Stimulated activated CD8-positive, alpha-beta memory T cell treated with anti-CD3 and anti-CD28 coated beads, Interleukin-4, amount 100 ng/mL, for 48 hours (primary cell): ENCODE measurements at places on chromosomes 4 and X.

- DNase-seq: no peak
Observed at GRCh38 chrX:123846577-123847038, 13.2 kb upstream of the XIAP start.

DNA sequence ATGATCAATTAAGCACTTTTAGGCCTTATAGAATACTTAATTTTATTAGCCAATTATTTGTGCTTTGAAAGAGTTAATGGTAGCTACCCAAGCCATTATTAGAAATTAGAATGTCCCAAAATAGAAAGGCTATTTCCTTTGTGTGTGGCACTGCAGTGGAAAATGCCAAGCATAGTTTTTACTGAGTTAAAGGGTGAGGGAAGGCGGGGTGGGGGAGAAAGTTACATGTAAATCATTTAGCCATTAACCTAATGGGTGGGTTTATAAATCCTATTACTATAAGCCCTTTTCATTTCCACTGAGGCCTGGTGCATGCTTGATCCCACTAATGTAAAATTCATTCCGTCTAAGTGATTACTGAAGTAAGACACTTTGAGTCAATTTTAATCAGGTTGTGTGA lies 105.8 kb downstream of the POLA1 start:
- no peak for DNase-seq

DNA sequence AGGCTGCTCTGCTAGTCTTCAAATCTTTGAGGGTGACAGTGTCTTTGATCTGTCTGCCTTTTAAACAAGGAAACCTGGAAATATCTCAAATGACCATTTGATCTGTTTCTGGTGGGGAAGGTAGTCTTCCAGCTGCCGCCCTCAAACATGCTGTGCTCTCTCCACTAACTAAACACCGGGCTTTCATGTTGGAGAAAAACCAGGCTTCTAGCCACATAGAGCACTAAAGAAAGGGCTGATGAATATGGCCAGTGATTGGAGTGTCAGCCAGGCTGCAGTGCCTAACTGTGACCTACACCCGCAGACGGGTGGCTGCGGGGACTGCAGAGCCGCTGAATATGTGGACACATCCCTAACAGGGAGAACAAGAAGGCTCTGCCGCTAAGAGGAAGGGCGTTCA lies 85.9 kb downstream of the UNC5C start:
- no peak for DNase-seq

DNA sequence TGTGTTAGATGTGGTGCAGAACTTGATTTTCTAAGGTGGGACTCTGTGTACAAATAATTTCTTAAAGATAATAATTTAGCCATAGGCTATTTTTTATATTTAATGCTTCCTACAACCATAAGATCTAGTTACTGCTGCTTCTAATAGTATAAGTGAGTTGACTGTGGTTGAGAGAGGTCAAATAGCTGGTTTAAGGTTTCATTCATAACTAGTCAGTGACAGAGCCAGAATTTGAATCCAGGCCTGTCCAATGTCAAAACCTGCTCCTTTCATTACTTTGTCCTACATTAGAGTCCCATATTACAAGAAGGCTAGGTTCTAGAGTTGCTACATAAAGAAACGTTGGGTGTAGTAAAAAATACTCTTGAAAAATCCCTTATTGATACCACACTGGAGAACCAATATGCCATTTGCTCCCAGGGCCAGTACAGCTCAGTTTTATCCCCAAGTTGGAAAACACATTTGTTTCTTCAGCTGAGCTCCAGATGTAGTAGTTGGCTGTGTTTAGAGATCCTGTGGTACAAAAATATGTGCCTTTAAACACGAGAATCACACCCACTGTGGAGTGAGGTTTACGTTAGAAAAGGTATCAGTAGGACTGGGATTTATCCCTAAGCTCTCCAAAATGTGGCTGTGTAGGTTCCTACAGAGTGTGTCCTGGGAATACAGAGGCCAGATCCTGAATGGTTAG lies 84.3 kb downstream of the REPS2 start:
- no peak for DNase-seq

DNA sequence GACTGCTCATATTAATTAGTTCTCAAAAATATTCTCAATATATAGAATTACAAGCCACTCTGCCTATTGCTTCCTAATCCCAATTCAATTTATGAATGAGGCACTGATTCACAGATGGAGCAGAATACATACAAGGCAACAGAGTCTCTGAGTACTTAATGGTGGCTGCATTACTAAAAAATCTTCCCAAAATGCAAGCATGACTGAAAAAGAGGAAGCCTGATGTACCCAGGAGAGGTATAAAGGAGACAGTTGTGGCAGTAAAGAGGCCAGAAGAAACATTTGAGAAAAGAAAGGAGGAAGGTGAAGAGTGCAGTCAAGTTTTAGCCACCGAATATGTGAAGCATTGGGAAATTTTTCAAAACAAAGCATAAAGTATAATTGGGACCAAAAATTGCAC lies 163.2 kb upstream of the INTU start:
- DNase-seq: no peak

DNA sequence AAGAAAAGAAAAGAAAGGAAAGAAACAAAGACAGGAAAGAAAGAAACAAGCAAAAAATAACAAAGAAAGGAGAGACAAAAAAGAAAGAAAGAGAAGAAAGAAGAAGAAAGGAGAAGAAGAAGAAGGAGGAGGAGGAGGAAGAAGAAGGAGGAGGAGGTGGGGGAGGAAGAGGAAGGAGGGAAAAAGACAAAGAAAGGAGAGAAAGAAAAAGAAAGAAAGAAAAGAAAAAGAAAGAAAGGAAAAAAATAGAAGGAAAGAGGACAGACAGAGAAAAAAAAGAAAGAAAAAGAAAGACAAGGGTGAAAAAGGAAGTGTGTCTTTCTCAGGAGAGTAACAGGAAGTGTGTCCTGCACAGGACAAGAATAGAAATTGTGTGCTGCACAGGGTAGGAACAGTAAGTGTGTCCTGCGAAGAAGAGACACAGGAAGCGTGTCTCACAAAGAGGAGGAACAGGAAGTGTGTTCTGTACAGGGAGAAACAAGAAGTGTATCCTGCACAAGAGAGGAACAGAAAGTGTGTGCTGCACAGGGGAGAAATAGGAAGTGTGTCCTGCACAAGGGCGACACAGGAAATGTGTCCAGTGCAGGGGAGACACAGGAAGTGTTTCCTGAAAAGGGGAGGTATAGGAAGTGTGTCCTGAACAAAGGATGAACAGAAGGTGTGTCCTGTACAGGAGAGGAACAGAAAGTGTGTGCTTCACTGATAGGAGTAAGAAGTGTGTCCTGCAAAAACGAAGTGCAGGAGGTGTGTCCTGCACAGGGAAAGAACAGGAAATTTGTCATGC lies 101.2 kb downstream of the ARSF start:
- DNase-seq: no peak

DNA sequence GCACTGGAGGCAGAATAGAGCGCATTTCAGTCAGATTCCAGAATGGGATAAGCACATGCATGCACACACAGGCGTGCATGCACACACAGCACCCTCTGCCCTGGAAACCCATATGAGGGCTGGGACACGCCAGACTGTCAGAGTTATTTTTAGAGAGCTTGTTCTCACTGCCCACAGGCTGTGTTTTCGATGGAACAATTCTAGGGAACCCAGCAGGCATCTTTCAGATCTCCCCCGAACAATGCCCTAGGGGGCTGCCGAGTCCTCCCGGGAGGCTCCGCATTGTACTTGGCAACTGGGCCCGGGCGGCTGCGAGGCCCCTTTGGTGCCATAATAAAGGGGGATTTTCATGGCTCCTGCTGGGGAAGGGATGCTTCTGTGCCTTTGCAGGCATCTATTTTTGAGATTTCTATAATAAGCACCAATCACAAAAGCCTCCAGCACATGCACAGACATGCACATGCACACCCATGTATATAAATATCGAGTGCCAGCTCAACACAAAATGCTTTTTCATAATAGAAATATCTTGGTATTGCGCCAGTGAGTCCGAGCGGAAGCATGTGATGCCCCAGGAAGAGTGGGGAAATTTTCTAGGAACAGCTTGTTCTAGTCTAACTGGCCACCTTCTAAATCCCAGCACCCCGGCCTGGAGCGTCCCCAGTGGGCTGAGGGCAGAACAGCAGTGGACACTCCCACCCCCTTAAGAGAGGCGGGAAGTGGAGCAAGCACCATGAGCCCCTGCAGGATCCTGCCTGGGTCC lies 88.5 kb downstream of the PHKA2 start:
- no peak for DNase-seq

DNA sequence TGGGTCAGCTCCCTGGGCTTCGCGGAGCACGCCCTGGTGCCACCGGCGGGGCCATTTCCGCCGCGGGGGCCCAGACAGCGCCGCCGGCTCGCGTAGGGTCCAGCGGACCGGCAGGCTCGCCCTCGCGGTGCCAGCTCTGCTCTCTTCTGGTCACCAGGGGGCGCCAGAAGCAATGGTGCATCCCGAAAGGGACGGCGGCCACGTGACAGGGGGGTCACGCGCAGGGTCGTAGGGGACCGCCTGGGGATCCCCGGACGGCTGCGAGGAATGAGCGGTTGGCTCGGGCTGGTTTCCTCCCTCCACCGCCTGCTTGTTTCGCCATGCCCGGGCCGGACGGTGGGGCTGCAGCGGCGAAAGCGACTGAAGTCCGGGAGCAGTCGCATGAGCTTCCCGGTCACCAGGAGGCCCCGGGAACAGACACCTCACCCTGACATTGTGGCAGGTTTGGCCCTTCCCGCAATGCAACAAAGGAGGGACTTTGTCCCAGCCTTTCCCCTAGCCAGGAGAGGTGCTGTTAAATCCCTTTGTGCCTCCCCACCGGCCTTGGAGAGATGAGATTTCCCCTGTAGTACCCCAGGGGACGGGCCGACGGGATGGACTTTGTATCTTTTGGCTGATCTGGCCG lies 15.8 kb downstream of the ZCCHC12 start:
- DNase-seq: peak; percentile 82

- DNase-seq: no peak
Observed at GRCh38 chrX:68669094-68669860, 21.8 kb downstream of the STARD8 start.

DNA sequence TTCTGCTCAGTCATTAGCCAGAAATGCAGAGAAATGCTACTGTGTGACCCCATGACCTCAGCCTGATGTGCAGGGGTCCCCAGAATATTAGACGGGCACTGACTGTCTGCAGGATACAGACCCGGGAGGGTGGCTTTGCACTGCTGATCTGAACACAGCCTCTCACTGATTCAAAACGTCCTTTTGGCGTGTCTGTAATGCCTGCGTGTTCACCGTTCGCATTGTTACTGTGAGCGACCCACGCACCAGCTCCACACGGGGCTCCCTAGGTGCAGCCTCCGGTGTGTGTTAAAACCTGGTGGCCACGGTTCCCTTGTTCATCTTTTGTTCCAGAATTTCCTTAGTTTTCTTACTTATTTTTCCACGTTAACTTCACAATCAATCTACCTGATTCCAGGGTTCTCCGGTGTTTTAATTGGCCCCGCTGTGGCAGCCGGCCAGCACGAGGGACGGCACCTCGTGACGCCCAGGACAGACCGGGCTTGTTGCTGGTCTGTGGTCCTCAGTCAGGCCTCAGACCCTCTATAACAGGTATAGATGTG lies 32.0 kb upstream of the SPON2 start:
- peak; percentile 20 for DNase-seq
